ENCODE measurements at places on chromosomes 2 and 18. TPM values are rescaled to one million over a fixed set of nuclear protein-coding genes. Genes with fewer than 3 reads are reported as not detected.

The TCF7L1 gene
- 4.0 TPM for total RNA-seq

DNA sequence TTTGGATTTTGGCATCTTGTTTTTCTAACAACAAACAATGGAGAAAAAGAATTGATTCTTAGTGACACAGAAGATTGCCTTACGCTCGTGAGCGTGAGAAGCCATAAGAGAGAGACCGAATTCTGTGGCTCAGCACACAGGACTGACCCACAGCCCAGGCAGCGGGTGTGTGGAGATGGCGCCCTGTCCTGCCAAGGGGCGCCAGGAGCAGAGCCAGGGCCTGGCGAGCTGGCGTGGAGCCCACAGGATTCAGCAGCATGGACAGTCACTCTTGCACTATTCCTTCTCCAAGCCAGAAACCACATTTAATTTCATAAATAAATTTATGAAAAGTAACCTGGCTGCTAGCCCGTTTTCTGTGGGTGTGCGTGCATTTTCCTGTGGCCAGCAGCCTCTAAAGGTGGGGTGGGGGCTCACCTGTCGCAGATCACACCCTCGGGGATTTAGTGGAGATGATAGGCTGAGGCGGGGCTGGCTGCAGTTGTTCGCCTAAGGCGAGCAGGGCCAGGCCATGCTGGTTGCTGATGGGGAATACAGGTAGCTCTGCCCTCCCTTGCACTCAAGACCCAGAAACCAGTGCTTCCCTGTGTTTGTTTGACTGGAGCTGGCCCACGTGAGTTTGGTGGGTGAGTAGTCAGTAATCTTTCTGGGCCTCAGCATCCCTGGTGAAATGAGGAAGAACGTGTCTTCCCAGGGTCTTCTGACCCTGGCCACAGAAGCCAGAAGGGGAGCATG is 46.2 kb downstream of the FAM168B start:
- ATAC-seq: no peak

The PRLH gene
- not detected for total RNA-seq

The IL1F10 gene
- not detected for total RNA-seq

The DSC2 gene
- total RNA-seq: 4.0 TPM

The ALKAL2 gene
- total RNA-seq: 0.89 TPM

The PRSS56 gene
- total RNA-seq: not detected

All from gastroesophageal sphincter (tissue), 4 donors.